ENCODE measurements at places on chromosomes 2 and 18.

GRCh38 chr18:70423988-70424387 is 135.1 kb downstream of the SOCS6 start:
- peak; percentile 76 for DNase-seq

- no peak for DNase-seq
Observed at GRCh38 chr2:134206031-134206430, 47.8 kb upstream of the MGAT5 start.

DNA sequence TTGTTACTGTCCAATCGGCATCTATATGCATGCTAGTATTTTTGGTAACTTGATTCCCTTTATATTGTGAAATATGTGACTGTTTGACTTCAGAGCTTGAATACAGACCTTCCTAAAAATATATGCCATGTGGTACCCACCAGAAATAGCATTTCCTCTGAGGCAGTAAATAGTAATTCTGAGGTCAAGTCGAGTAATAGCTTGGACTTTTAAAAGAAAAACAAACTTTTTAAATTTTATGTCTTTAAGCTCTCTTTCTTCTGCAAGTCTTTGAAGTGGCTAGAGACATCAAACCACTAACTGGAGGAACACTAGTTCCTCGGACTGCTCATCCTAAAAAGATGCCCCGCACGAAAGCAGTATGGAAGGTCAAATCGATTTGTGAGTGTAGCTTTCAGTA is 396.8 kb upstream of the SLC14A2 start:
- DNase-seq, result no peak

DNA sequence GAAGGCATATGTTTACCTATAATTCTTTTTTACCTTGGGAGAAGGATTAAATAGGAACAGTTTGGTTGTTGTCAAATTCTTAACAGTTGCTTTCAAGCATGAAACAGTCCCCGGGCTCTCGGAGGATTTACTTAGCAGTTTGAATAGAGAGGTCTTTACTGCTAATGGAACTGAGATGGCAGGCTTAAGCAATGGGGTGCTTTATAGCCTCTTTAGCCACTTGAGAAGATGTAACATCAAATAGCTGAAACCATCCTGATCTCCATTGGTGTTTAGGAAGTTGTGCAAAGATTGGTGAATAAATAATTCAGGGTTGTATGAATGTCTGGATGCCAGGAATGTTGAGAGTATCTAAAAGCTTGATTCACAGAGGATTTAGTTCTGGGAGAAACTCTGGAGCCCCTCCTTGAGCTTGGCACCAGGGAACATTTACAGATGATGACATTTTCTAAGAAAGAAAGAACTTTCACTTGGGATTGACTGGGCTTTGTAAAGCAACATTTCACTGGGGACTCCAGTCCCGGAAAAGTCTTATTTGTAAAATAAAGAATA is 51.9 kb downstream of the PTPRM start:
- DNase-seq, result peak; percentile 36

- peak; percentile 61 for DNase-seq
Observed at GRCh38 chr2:170255971-170256370, 78.0 kb downstream of the MYO3B start.

- no peak for DNase-seq
Observed at GRCh38 chr18:62175521-62175920, 11.3 kb downstream of the PIGN start.

DNA sequence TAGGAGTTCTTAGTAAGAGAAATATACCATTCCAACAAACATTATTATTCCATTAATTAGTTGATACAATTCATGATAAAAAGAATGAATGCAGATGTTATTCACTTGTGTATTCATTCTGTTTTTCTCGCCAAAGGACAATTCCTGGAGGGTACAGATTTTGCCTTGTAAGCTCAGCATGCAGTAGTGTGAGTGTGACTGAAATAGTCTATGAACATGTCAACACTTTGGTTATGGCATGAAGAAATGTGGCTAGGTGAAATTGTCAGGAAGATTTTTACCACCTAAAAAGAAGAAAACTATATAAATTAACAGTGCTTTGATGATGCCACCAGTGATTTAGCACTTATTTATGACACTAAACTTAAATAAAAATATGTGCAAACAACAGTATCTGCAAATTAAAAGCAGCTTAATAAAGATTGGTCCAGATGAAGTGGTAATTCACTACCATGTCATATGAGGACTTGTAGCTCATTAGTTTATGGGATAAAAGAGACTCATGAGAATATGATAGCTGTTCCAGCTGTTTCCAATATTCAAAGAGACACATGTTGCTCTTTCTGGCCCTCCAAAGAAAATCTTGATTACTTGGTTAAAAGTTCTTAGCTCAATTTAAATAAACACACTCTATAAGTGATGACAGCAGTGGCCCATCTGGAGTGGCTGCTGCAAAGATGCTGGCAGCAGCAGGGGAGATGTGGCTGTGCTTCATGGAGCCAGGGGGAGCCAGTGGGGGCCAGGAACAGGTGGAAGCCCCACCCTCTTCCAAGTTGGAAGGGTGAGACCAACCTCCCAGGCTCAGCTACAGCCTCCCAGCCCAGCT is 165.0 kb downstream of the CDH19 start:
- no peak for DNase-seq

GRCh38 chr18:25281556-25281955 is 70.4 kb downstream of the ZNF521 start:
- DNase-seq, result no peak

DNA sequence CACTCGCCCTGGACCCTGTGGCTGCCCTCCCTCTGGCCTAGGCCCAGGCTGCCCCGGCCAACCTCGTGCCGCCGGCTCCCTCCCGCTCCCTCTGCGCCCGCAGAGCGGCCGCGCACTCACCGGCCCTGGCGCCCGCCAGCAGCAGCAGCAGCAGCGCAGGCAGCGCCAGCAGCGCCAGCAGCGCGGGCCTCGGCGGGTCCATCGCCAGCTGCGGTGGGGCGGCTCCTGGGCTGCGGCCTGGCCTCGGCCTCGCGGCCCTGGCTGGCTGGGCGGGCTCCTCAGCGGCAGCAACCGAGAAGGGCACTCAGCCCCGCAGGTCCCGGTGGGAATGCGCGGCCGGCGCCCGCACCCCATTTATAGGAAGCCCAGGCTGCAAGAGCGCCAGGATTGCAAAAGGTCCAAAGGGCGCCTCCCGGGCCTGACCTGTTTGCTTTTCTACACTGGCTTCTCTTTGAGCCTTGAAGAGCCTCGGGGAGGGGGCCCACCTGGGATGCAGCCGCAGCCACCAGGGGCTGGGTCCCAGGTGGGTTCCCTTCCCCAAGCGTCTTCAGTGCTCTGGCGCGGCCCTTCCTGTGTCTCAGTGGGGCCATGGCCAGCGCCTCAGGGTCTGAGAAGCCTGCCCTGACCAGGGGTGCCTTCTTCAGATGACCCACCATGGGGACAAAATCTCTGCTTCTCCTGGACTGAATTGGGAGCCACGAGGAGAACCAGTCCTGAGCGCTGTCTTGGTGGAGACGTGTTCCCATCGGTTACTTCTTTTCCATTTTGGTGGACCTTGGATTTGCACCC is at the start of gene APOB:
APOB (minus strand) TSS at position 330 of the 789 bp plus-strand sequence; CDS start at position 202, 128 bp downstream.
- DNase-seq, result no peak

DNA sequence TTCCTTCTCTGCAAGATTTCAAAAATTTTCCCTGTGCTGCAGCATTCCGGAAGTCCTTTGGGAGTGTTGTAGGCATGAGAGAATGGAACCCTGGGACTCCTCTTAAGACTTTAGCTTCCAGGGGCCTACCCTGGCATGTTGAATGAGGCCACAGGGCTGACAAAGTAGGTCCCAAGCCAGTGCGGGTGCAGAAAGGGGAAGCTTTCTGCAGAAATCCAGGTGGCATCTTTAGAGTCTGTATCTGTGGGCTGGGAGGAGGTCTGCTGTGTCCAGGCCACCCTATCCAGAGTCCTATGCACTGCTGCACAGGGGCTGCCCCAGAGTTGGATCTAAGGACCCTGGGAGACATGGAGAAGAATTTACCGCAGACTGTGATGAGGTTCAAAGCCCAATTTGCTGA is 1.9 kb upstream of the SIX2 start:
- no peak for DNase-seq

GRCh38 chr2:112867701-112868631 is 31.4 kb upstream of the IL1B start:
- DNase-seq, result no peak

GRCh38 chr2:9336576-9337314 is 86.6 kb downstream of the ITGB1BP1 start:
- DNase-seq, result peak; percentile 92

DNA sequence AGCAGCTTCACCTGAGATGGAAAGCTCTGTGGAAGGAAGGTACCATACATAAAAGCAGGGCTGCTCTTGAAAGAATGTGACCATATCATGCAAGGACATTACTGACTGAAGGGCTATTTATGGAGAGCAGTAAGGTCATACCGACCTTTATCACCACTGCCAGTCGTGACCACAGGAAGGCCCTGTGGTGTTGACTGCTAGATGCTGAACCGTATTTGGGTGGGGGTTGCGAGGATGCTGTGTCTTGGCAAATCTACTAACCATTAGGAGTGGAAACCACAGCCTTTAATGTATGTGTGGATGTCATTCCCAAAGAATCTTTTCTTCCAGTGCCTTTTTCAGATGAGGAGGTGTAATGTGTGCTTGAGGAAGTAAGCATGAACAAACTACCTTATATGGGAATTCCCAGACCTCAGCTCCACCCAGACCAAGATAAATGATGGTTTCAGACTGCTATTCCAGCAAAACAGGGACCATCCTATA is 60.8 kb downstream of the LIMS1 start:
- DNase-seq, result peak; percentile 77

DNA sequence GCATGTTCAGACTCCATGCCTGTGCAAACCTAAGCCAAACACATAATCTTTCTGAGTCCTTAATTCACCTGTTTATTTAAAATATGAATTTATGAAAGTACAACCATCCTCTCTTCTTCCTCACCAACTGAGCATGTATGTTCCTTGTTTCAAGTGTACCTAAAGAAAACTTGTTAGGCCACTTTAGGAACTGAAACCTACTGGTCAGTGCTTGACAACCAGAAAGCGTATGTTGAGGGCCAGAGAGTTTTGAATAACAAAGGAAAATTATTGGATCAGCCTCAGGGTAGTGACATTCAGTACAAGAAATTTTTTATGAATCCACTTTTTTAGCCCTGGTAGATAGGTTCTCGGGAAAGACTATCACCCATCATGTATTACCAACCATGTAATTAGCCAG is 847.6 kb upstream of the CELF4 start:
- no peak for DNase-seq

GRCh38 chr2:33589444-33589843 is 9.7 kb downstream of the FAM98A start:
- peak; percentile 46 for DNase-seq

GRCh38 chr18:59725142-59725541 is 27.9 kb upstream of the CCBE1 start:
- DNase-seq, result peak; percentile 59

- no peak for DNase-seq
Observed at GRCh38 chr2:219765231-219765911, 137.9 kb downstream of the SLC4A3 start.

GRCh38 chr2:241689306-241689705 is 2.7 kb upstream of the DTYMK start:
- DNase-seq, result no peak

DNA sequence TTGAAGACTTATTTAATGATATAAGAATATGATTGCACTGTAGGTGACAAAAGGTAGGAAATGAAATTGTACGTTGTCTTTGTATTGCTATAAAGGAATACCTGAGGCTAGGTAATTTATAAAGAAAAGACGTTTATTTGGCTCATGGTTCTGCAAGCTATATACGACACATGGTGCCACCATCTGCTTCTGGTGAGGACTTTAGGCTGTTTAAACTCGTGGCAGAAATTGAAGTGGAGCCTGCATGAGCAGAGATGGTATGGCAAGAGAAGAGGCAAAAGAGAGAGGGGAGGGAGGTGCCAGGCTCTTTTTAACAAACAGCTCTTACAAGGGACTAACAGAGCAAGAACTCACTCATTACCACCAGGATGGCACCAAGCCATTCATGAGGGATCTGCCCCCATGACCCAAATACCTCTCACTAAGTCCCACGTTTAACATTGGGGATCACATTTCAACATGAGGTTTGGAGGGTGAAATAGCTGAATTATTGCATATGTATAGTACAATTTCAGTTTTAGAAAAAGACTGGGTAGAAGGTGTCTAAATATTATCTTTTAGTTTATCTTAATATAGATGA is 86.8 kb downstream of the GULP1 start:
- no peak for DNase-seq

- no peak for DNase-seq
Observed at GRCh38 chr2:54901224-54901986, 148.8 kb downstream of the RTN4 start.

GRCh38 chr18:48165111-48165866 is 234.8 kb upstream of the SMAD2 start:
- DNase-seq, result no peak

GRCh38 chr18:33205777-33206176 is 234.7 kb downstream of the CCDC178 start:
- no peak for DNase-seq

GRCh38 chr2:216416571-216417307 is 4.5 kb downstream of the SMARCAL1 start:
- no peak for DNase-seq

- DNase-seq, result peak; percentile 21
Observed at GRCh38 chr2:60822987-60823386, 58.4 kb upstream of the REL start.

GRCh38 chr18:42658171-42658570 is 457.3 kb downstream of the RIT2 start:
- no peak for DNase-seq

DNA sequence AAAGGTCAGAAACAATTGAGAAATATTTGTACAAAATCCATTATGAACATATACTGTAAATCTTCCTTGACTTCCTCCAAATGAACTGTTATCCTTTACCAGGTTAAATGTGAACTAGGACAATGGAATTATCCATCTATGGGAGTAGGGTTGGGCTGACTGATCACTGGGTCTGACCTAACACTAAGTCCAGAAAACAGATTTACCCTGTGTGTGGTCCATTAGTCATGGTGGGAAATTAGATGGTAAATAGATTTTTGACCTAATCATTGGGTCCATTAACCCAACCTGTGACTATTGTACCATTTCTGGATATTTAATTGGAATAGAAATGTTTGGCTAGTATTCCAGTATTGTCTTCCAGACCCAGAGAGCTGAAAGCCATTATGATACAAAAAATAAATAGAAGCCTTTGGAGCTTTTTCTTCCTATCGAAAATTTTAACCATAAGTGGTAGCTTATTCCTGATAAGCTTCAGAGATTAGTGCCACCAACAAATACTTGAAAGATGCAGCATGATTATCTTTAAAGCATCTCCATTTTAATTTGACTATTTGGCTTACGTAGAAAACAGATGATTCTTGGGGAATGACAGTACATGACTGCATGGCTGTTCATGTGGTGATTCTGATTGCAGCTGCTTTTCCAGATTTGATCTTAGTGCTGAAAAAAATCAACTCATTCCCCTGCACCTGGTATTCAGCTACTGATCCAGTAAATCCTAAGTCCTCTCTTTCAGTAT is 703.2 kb upstream of the FSHR start:
- DNase-seq, result no peak

GRCh38 chr2:41242001-41242331 is 790.1 kb upstream of the SLC8A1 start:
- no peak for DNase-seq

GRCh38 chr2:187529977-187530721 is 24.1 kb downstream of the TFPI start:
- no peak for DNase-seq

- DNase-seq, result no peak
Observed at GRCh38 chr2:76159042-76159648, 448.4 kb upstream of the GCFC2 start.

GRCh38 chr2:16162491-16163040 is 222.2 kb downstream of the MYCN start:
- no peak for DNase-seq
